ENCODE measurements at places on chromosomes 4 and X.

DNA sequence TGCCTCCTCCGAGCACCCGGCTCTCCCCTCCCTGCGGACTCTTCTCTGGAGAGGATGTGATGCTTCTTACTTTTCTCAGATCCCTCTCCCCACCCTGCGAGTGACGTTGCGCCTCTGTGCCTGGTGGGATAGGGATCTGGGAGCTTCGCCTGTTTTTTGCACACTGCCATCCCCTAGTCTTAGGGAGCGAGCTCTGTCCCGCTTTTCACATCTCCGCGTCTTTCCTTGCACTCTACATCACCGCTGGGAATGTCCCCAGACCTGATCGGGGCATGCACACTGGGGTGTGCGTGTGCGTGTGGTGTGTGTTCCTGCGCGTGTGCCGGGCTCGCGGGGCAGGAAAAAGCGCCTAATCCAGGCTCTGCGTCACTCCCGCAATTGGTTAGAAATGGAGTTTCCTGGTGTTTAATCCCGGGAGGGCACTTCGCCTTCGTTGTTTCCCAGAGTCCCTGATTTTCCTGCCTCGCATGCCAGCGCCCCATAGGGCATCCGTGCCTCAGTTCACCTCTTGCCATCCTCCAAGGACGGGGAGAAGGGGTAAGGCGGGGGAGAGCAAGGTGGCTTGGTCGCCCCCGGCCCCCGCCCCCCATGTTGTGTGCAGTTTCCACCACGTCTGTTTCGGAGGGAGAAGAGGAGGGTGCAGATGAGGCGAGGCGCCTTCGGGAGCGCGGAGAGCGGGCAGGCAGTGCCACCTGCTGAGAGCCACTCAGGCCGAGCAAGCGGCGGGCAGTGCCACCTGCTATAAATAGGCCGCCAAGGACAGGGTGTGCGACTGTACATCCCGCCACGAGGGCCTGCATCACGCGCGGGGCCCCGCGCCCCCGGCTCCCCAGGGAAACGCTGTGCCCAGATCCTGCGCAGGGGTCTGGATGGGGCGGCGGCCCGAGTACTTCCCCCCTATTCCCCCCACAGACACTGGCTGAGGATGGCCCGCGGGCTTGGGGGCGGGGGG, 759 bp upstream of the TBC1D1 start:
- peak overlapping the region; percentile 67 for H3K4me3 ChIP-seq
- DNase-seq, result no peak
- peaks cover 12% of the 10 kb centered on the region for H3K27me3 ChIP-seq
- H3K36me3 ChIP-seq, result no peaks in the 10 kb centered on the region
- H3K4me1 ChIP-seq, result peaks cover 39% of the 10 kb centered on the region

DNA sequence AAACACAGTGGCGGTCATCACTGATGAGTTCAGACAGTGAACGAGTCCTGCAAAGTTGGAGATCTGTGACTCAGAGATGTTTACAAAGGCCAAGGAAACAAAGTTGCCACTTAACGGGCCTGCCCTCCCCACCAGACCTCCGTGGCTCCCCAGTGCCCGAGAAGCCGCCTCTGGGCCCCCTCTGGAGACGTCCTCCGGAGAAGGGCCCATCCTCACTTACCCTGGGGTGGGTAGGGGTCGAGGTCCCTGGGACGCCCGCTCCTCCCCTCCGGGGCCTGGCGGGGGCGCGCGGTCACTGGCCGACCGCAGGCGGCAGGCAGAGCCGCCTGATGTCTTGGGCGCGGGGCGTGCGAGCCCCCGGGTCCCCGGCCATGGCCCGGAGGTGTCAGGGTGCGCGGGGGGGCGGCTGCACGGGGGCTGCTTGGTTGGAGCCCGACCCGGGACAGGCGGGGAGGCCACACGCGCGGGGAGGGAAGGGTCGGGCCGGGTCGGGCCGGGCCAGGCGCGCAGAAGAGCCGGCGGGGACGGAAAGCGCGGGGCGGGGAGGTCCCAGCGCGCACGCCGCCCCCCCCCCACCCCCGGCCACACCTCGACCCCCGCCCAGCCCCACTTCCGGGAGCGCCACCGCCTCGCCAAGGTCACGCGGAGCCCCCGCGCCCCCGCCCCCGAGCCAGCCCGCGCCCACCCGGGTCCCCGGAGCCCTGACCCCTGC, 529 bp downstream of the DHRSX start:
- DNase-seq, result peak; percentile 33
- H3K36me3 ChIP-seq, result peaks cover 16% of the 10 kb centered on the region
- H3K27me3 ChIP-seq, result no peaks in the 10 kb centered on the region
- H3K27ac ChIP-seq, result peak overlapping the region; percentile 65
- H3K4me1 ChIP-seq, result peaks cover 24% of the 10 kb centered on the region

- DNase-seq, result no peak
- no peak overlapping the region for H3K4me3 ChIP-seq
- no peaks in the 10 kb centered on the region for H3K36me3 ChIP-seq
- H3K27me3 ChIP-seq, result no peaks in the 10 kb centered on the region
- H3K27ac ChIP-seq, result no peak overlapping the region
These were observed 88.4 kb upstream of the PAQR3 start for GRCh38 chr4:79027656-79028055.

DNA sequence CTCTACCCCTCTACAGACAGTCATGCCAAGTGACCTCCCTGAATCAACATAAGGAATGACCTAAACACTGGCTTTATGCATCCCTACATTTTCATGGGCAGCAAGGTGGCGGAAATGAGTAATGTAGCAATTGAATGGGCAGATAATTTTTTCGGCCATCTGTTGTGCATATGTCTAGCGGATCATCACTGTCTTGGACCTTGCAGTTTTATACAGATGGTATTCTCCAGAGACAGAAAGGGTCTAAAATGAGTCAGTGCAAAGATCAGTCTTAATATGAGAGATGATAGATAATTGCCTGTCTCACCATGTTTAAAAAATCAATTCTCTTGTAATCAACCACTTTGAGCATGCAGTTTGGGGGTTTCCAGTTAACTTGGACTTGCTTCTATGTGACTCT, 177.3 kb upstream of the DKK2 start:
- H3K27ac ChIP-seq, result no peak overlapping the region
- H3K4me3 ChIP-seq, result no peak overlapping the region
- no peaks in the 10 kb centered on the region for H3K36me3 ChIP-seq
- H3K4me1 ChIP-seq, result no peaks in the 10 kb centered on the region
- H3K27me3 ChIP-seq, result no peaks in the 10 kb centered on the region
- no peak for DNase-seq

DNA sequence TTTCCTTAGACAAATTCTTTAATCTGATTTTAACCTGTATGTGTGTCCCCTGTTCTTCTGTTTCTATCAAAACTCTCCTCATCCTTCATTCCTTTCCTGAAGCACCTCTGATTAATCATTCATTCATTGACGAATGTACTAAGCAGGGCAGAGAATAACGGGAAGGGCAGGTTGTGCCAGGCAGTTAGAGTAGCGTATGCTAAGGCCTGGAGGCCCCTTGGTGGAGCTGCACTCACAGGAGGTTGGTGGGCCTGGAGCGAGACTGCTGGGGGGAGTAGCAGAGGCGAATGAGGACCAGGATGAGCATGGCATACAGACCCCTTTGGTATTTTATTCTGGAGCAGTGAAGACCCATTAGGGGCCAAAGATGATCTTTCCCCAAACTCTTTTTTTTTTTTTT, 22.5 kb downstream of the PTTG2 start:
- no peak overlapping the region for H3K4me3 ChIP-seq
- H3K27ac ChIP-seq, result no peak overlapping the region
- H3K4me1 ChIP-seq, result peaks cover 29% of the 10 kb centered on the region
- no peak for DNase-seq

Data from activated T-helper 2 cell treated with anti-CD3 and anti-CD28 coated beads, Interferon-gamma antibody, Interleukin-2, Interleukin-4, amounts not matched to agents 10 μg/mL and 5 μg/mL and 100 μg/mL, durations not matched to agents 14 hours and 24 hours and 36 hours (primary cell).